ENCODE measurements at places on chromosomes 1 and 21. TPM values are rescaled to one million over a fixed set of nuclear protein-coding genes. Genes with fewer than 3 reads are reported as not detected.

Gene EFNA1
- total RNA-seq, result 51.0 TPM

Gene NHLH1
- not detected for total RNA-seq

Gene CCDC181
- total RNA-seq, result 0.47 TPM

Gene FMN2
- total RNA-seq, result not detected

Gene IGSF3
- 11.7 TPM for total RNA-seq
